ENCODE measurements at places on chromosomes 4 and X.

DNA sequence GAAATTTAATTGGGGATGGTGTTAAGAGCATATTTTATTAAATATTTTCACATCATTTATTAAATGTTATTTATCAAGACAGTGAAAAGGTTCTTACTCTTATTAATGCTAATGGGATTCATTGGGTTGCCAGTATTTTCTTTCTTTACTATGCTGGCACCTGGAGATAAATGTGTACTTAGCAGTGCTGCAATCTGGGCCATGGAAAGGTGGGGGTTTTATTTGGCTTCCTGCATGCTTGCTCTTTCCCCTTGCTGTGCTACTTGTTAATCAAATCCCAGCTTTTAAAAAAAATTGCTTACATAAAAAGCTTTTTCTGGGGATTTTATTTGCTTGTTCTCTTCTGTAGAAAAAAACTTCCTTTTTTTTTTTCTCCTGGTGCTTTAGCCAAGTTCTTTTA, 48.3 kb downstream of the ZAR1 start:
- no peak for DNase-seq

DNA sequence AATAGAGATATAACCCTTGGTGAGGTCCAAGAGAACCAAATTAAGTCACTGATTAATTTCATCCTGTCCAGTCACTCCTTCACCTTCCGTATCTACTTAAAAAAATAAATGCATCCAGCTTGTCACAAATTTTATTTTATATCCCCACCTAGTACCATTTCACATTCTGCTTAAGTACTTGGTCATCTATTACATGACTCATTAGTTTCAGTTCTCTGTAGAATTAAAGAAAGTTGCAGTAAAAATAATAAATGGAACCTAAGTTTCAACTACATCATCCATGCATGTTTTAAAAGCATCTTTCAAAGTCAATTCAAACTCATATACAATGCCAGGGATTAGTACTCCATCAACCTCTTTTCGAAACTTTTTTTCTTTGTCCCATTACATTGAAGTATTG, 130.2 kb downstream of the SH2D1A start:
- no peak for DNase-seq

DNA sequence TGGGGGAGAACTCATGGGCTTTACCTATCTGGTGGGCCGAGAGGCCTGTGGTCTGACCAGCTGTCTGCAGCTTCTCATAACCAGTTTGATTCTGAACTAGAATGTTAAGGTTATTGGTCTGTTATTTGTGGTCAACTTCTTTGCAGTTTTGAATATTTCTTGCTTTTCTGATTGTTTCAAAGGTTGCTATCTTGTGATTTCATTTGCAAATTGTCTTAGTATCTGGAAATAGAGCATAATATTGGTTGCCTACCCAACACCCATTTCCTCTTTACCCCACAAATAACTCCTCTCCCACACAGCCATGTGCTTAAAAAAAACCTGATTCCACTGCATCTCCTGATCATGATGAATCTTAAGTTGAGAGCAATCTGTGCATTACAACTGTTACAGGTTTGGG, 39.1 kb upstream of the BMP2K start:
- DNase-seq: no peak

DNA sequence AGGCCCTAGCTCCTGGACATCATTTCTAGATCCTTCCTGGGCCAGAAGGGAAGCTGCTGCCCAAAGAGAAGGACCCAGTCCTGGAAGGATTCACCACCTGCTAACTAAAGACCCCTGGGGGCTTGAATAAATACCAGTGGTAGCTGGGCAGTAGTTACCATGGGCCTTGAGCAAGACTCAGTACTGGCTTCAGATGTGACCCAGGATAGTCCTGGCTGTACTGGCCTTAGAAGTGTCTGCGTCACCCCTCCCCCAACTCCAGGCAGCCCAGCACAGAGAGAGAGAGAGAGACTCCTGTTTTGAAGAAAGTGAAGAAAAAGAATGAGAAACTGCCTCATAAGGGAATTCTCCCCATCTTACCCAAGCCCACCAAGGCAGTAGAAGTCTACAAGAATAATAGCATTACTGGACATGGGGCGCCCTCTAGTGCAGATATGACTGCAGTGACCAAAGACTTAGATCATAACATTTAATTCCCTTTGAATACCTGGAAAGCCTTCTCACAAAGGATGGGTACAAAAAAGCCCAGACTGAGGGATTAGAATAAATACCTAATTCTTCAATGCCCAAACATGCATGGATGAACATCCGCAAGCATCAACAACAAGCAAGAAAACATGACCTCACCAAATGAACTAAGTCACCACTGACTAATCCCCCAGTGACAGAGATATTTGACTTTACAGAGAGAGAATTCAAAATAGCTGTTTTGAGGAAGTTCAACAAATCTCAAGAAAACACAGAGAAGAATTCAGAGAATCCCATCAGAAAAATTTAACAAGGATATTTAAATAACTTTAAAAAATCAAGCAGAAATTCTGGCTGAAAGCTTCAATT, 171.8 kb downstream of the HNRNPD start:
- DNase-seq: peak; percentile 50

- DNase-seq: peak; percentile 35
Measured at GRCh38 chrX:107632346-107632745, 4.0 kb downstream of the PRPS1 start.

- peak; percentile 13 for DNase-seq
Measured at GRCh38 chr4:100208964-100209363, 18.7 kb upstream of the DDIT4L start.

- peak; percentile 7 for DNase-seq
Measured at GRCh38 chrX:135340831-135341230, 31.6 kb downstream of the ETDC start.

- no peak for DNase-seq
Measured at GRCh38 chrX:37873220-37873619, 25.8 kb upstream of the DYNLT3 start.

DNA sequence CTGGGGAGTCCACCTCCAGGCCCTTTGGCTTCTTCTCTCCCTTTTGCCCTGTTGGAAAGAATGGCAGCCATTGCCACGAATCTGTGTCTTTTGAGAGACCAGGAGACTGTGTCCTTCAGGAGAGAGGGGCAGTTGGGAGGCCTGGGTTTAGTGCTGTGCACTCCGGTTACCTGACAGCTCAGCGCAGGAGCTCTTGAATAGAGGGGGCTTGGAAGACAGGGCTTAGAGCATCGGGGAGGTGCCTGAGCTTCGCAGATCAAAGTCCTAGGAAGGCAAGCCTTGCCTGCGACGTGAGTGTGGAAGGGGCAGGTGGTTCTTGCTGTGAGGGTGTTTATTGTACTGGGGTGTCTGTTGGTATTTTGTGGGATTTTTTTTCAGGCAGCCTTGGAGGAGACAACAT, 41.9 kb upstream of the TADA2B start:
- no peak for DNase-seq

DNA sequence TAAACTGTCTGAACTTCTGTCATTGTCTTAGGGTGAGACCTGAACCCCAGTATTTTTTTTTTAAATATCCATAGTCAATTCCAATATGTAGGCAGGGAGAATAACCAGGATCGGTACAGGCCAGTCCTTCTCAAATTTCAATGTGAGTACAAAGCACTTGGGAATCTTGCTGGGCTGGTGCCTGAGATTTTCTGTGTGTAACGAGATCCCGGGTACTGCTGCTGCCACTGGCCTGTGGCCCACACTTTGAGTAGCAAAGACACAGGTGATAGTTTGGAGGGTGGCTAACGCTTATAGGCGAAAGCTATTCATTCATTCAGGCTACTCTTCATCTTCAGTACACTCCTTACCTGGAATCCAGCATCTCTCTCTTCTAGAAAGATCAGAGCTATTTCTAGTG, 923.6 kb upstream of the TENM3 start:
- DNase-seq: no peak

DNA sequence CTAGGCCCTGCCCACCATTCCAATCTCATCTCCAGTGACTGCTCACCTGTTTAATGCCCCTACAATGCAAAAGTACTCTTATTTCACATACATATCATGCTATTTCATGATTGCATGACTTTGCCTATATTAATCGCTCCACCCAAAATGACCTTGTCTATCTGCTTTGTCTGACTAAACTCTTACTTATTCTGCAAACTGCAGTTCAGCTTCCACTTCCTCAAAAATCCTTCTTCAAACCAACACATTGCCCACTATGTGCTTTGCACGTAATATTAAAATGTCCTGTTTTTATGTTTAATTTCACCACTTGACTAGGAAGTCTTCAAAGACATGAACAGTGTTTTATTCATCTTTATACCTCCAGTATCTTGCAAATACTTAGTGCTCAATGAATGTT, 229.6 kb downstream of the OPHN1 start:
- no peak for DNase-seq

- DNase-seq: no peak
Measured at GRCh38 chr4:142583708-142584107, 262.4 kb downstream of the INPP4B start.

- peak; percentile 74 for DNase-seq
Measured at GRCh38 chr4:48570646-48571220, 80.7 kb downstream of the ZAR1 start.

DNA sequence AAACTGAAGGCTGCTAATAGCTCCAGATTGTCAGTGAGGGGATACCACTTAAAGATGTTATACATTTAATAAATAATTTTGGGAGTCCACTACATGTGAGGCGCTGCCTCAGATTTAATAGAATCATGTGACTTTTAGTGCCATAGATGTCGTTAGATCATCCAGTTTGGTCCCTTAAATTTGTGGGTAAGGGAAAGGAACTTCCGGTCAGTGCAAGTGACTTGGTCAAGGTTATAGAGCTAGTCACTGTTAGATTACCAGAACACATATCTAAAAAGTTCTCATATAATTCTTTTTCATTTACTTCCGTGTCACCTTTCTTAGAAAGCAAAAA, 529 bp upstream of the UBA6 start:
- DNase-seq: no peak

GRCh38 chr4:185713272-185713671, 98.7 kb downstream of the SORBS2 start:
- peak; percentile 89 for DNase-seq

DNA sequence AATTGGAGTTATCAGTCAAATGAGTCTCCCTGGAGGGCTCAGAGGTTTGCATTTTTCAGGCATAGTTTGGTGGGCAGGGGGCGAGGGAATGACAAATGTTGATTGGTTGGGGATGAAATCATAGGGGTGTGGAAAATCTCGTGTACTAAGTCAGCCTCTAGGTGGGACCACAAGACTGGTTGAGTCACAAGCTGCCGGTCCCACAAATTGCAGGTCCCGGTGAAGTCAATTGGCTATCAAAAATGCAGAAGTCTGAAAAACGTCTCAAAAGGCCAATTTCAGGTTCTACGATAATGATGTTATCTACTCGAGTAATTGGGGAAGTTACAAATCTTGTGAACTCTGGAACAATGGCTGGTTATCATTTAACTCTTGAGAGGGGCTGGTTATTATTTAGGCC, 98.8 kb upstream of the DHX15 start:
- no peak for DNase-seq

GRCh38 chr4:158767451-158767850, 1.4 kb upstream of the FNIP2 start:
- DNase-seq: no peak

DNA sequence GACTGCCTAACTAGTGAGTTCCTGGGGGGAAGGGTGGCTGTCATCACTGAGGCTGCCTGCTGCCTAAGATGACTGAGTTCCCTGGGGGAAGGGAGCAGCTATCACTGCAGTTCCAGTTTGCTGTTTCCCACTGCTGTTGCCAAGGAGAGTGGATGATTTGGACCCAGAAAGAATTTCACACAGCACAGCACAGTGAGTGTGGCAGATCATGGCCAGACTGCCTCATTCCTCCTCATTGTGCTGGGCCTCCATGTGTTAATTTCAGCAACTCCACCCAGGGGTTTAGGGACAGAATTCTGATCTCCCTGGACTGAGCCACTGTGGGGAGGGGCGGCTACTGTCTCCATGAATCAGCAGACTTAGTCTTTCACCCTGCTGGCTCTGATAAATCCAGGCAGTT, 125.0 kb downstream of the TEX13C start:
- DNase-seq: peak; percentile 14

DNA sequence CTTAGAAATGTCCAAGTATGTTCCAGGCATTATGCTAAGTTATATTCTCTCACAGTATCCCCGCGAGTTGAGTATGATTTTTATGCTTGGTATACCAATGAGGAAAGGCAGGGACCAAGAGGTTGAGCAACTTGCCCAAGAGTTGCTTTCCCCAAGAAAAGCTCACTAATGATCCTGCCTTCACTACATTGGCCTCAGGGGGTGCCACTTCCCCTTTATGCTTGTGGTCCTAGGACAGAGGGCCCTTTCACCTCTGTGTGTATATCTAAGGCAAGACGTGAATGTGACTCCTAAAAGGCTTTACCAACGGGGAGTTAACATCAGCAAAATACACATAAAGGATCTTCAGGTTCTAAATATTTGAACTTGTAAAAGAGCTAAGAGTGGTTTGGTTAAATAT, 164.4 kb upstream of the CPEB2 start:
- no peak for DNase-seq

DNA sequence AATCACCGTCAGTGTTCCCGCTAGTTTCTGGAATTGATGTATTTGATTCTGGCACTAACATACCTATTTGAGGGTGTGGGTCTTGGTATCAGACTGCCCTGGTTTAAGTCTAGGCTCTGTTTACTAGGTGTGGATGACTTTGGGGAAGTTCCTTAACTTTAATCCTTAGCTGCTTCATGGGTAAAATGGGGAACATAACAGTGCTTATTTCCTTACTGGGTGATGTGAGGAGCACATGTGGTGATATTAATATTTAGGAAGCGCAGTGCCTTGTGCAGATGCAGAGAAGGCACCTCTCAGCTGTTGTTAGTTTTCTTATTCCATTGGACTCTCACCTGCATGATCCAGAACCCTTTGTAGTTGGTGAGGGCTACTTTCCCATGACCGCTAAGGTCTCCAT, 17.1 kb downstream of the RNF4 start:
- no peak for DNase-seq

DNA sequence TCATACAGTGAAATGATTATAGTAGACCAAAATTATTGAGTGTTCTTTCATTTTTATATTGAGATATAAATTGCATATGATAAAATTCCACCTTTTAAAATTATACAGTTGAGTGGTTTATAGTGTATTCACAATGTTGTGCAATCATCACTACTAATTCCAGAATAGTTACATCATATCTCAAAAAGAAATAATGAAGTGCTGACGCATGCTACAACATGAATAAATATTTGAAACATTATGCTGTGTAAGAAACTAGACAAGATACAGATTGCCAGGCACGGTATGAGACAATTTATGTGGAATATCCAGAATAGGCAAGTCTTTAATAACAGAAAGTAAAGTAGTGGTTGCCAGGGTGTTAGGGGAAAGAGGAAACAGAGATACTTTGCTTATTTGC, 871.7 kb downstream of the FAM133A start:
- DNase-seq: no peak

DNA sequence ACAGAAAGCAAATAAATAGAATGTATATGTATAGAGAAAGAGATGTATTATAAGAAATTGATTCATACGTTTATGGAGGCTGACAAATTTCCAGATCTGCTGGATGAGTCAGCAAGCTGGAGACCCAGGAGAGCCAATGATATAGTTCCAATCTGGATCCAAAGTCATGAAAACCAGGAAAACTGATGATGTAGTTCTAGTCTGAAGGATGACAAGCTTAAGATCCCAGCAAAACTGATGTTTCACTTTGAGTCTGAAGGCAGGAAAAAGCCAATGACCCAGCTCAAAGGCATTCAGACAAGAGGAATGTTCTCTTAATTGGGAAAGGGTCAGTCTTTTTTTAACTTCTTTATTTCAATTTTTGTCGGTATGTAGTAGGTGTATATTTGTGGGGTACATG, 102.6 kb downstream of the LHFPL1 start:
- DNase-seq: no peak

Data from iris pigment epithelial cell (primary cell).